ENCODE measurements at places on chromosomes 2 and 18. TPM values are rescaled to one million over a fixed set of nuclear protein-coding genes. Genes with fewer than 3 reads are reported as not detected.
A peak's percentile ranks its signal among the peaks of the same experiment; 100 is the strongest.

DNA sequence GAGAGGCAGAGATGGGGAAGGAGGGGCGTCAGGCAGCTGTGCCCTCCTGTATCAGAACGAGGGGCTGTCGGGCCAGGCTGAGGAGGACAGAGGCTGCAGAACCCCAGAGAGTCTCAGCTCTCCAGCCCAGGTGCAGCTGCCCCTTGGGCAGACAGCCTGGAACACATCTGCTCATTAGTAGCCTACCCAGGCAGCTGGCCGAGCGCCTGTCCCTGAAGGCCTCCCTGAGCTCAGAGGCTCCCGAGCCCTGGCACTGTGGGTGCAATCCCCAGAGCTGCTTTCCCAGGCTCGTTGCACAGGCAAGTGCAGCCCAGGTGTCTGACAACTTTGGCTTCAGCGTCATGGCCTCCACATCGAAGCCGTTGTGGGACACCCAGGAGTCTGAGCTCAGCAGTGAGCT lies 13.1 kb upstream of the TMEM185B start:
- H3K4me1 ChIP-seq = peaks cover 17% of the 10 kb centered on the region
- no peak for DNase-seq
- H3K4me3 ChIP-seq = no peak overlapping the region
- H3K27me3 ChIP-seq = no peaks in the 10 kb centered on the region

GRCh38 chr18:72342933-72343332 lies 201.2 kb downstream of the CBLN2 start:
- H3K27me3 ChIP-seq = no peaks in the 10 kb centered on the region
- no peak for DNase-seq
- no peak overlapping the region for H3K4me3 ChIP-seq
- no peaks in the 10 kb centered on the region for H3K36me3 ChIP-seq
- no peak overlapping the region for H3K27ac ChIP-seq

DNA sequence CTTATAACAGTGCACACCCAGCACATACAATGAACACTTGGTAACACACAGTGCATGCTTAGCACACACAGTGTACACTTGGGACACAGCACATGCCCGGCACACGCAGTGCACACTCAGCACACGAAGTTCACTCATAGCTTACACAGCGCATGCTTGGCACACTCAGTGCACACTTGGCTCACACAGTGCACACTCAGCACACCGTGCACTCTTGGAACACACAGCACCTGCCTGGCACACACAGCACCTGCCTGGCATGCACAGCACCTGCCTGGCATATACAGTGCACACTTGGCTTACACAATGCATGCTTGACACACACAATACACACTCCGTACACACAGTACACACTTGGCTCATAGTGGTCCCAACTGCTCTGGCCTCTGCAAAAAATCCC lies 128.2 kb downstream of the GALR1 start:
- DNase-seq = no peak
- H3K4me1 ChIP-seq = no peaks in the 10 kb centered on the region
- no peak overlapping the region for H3K4me3 ChIP-seq
- no peaks in the 10 kb centered on the region for H3K27me3 ChIP-seq
- H3K36me3 ChIP-seq = no peaks in the 10 kb centered on the region

GRCh38 chr2:3662239-3662638 lies 4.2 kb downstream of the ALLC start:
- H3K27ac ChIP-seq = no peak overlapping the region
- no peak overlapping the region for H3K4me3 ChIP-seq
- no peak for DNase-seq
- H3K27me3 ChIP-seq = no peaks in the 10 kb centered on the region

DNA sequence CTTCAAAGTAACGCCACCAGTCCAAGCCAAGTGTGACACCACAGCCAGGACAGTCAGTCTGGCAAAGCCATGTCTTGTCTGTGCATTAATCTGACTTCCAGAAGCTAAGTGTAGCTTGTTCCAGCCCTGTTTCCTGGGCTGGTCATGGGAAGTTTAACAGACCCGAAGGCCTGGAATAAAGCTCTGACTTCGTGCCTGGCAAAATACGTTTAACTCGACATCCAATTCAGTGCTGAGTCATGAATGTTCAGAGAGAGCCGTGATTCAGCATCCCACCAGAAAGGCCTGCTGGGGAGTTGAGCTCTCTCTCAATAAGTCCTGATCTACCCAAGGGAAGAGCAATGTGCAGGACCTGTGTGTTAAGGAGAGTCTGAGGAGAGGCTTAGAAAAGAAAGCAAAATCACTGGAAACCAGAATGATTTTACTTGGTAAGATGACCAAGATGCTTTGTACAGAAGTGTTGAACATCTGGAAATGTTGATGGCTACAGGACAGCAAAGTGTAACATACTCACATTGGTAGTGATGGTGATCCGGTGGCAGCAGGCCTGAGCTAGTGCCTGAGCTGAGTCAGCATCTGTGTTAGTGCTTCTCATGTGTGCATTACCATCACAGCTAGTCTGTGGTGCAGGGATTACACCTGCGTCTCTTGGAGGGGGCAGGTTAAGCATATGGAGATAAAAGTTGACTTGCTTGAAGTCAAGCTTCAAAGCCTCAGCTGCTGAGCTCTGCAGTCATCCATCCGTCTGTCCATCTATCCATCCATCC lies 743.7 kb upstream of the HS6ST1 start:
- no peaks in the 10 kb centered on the region for H3K4me1 ChIP-seq
- no peak overlapping the region for H3K27ac ChIP-seq
- H3K4me3 ChIP-seq = no peak overlapping the region
- DNase-seq = no peak
- no peaks in the 10 kb centered on the region for H3K27me3 ChIP-seq

GRCh38 chr18:54192415-54192814 lies 32.1 kb downstream of the MBD2 start:
- peaks cover 5% of the 10 kb centered on the region for H3K36me3 ChIP-seq
- H3K4me3 ChIP-seq = no peak overlapping the region
- no peak for DNase-seq
- no peaks in the 10 kb centered on the region for H3K4me1 ChIP-seq
- no peaks in the 10 kb centered on the region for H3K27me3 ChIP-seq
- H3K27ac ChIP-seq = no peak overlapping the region

DNA sequence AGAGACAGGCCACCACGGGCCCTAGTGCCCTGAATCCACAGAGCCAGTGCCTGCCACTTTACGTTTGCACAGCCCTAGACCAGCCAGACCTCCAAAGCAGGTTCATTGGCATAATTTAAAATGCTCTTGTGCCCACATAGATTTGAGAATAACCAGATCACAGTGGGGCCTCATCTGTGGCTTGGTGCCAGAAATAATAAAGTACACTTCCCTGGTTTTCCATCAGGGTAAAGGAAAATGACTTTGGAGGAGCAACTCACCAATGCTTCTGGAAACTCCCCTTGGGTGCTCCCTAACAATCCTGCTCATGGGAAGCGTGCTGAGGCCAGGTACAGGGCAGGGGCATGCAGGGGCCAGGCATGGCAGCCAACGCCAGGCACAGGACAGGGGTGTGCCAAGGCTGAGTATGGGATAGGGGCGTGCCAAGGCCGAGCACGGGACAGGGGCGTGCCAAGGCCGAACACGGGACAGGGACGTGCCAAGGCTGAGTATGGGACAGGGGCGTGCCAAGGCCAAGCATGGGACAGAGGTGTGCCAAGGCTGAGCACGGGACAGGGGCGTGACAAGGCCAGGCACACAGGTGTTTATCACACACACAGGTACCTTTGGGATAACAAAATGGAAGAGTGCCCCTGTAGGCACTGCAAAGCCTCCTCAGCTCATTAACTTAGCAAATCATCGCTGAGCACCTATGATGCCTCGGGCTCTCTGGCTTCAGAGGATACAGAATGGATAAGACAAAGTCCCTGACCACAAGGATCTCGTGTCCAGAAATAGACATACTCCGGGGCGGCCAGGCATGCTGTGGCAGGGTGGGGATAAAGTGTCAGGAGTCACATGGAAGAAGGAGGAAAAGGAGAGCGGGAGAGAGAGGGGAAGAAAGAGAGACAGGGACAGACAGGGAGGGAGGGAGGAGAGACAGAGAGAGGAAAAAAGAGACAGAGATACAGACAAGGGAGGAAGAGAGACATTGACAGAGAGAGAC lies 334.7 kb downstream of the EIPR1 start:
- H3K36me3 ChIP-seq = no peaks in the 10 kb centered on the region
- no peak overlapping the region for H3K4me3 ChIP-seq
- no peaks in the 10 kb centered on the region for H3K4me1 ChIP-seq
- no peaks in the 10 kb centered on the region for H3K27me3 ChIP-seq
- no peak for DNase-seq

DNA sequence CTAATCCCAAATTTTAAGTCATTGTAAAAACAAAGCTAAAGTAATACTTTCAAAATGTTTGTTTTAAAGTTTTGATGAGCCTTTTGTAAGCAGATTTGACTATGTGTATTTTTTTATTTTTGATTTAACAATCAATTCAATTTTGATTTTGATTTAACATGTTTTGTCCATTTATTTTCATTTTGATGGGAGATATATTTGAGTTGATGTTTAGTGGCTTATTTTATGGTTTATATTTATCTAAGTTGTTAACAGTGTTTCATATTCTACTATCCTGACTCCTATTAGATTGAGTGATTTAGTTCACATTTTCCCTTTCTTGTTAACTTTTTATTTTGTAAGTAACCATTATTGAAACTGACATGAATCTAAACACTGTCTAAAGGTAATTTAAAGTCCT lies 44.7 kb downstream of the TMEM18 start:
- peaks cover 4% of the 10 kb centered on the region for H3K4me1 ChIP-seq
- no peaks in the 10 kb centered on the region for H3K36me3 ChIP-seq
- no peaks in the 10 kb centered on the region for H3K27me3 ChIP-seq
- H3K27ac ChIP-seq = no peak overlapping the region

DNA sequence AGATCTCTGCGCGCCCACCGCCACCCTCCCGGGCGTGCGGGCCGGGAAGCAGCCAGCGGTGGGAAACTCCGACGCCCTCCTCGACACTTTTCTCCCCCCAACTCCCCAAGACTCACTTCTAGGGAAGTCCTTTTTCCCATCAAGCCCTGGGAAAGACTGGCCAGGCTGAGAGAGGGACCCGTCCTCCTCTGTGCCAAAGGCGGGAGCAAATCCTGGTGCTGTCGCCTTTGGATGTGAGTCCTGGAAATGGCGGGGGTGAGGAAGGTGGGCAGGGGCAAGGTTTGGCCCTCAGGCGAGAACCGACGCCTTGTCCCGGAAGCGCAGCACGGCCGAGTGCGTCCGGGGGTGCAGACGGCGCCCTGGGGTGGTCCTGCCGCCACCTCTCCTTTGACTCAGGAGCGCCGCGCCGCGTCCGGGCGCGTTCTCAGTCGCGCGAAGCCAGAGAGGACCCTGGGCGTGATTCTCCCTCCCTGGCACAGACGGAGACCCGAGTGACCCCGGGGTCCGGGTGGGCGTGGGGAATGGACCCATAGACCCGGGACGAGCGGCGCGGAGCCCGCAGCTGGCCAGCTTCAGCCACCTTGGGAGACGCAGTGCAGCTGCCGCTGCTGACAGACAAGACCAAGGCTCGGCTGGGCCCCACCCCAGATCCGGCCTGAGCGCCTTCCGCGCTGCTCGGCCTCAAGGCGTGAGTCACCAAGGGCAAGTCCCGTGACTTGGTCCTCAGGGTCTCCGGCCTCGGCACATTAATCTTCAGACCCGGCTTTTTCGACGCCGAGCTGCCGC lies 3.5 kb upstream of the LBX2 start:
- peak overlapping the region; percentile 32 for H3K27ac ChIP-seq
- peaks cover 52% of the 10 kb centered on the region for H3K4me1 ChIP-seq
- no peak for DNase-seq
- peaks cover 16% of the 10 kb centered on the region for H3K36me3 ChIP-seq

- H3K36me3 ChIP-seq = no peaks in the 10 kb centered on the region
- H3K4me1 ChIP-seq = no peaks in the 10 kb centered on the region
- H3K27me3 ChIP-seq = no peaks in the 10 kb centered on the region
- DNase-seq = no peak
- no peak overlapping the region for H3K27ac ChIP-seq
These were observed 58.7 kb downstream of the NTSR2 start for GRCh38 chr2:11611251-11611650.

Gene SLC14A1
- 76.3 TPM for total RNA-seq

Gene GBX2
- total RNA-seq = not detected

Gene MLPH
- total RNA-seq = 2.0 TPM

Gene DTNA
- 41.0 TPM for total RNA-seq

Gene ABCG5
- not detected for total RNA-seq

Gene TCF4
- total RNA-seq = 178 TPM

Gene SERPINB13
- not detected for total RNA-seq

Gene PECR
- 2.8 TPM for total RNA-seq

Gene ZNF521
- 17.2 TPM for total RNA-seq
